ENCODE measurements at places on chromosomes 16 and 17. TPM values are rescaled to one million over a fixed set of nuclear protein-coding genes. Genes with fewer than 3 reads are reported as not detected.

Gene C1QTNF8
- total RNA-seq = 0.13 TPM

Gene P2RX5
- 0.85 TPM for total RNA-seq

Gene PDPR
- total RNA-seq = 31.0 TPM

Gene METTL22
- 23.8 TPM for total RNA-seq

Gene NPIPB9
- total RNA-seq = 0.72 TPM

Gene PSMB10
- 33.7 TPM for total RNA-seq

Gene PLA2G10
- total RNA-seq = not detected

Gene MYH3
- 1.3 TPM for total RNA-seq

Gene TBC1D3C
- not detected for total RNA-seq

Gene PRKCB
- 0.07 TPM for total RNA-seq

Gene ABCA10
- total RNA-seq = 1.3 TPM

Gene RNF222
- total RNA-seq = not detected

Gene USP6
- not detected for total RNA-seq

Gene PRM1
- total RNA-seq = not detected

Gene KRTAP9-7
- total RNA-seq = not detected

Gene CDIP1
- total RNA-seq = 16.1 TPM

Gene KRTAP17-1
- total RNA-seq = not detected

Gene PLXDC1
- total RNA-seq = 3.5 TPM

Gene SPNS3
- total RNA-seq = not detected

Gene ABAT
- total RNA-seq = 1.9 TPM

Gene CCL4
- not detected for total RNA-seq

Gene SLC7A6
- total RNA-seq = 24.1 TPM

Gene CES1
- total RNA-seq = 5.8 TPM

Gene MRC2
- total RNA-seq = 641 TPM

Gene AATK
- 1.0 TPM for total RNA-seq

Gene CCL16
- not detected for total RNA-seq

Gene METRNL
- 136 TPM for total RNA-seq

Gene CDRT15L2
- not detected for total RNA-seq

Gene FBXL16
- 0.13 TPM for total RNA-seq

Gene LASP1
- 215 TPM for total RNA-seq

Gene GPRC5B
- 2.7 TPM for total RNA-seq

Gene PRSS53
- 6.0 TPM for total RNA-seq
